Stimulated activated CD4-positive, alpha-beta T cell treated with anti-CD3 and anti-CD28 coated beads, Interleukin-2, amount 100 ng/mL, for 24 hours (primary cell): ENCODE measurements at places on chromosomes 7 and 10.

GRCh38 chr10:120948889-120949608, 97.9 kb downstream of the WDR11 start:
- DNase-seq, result peak; percentile 63

DNA sequence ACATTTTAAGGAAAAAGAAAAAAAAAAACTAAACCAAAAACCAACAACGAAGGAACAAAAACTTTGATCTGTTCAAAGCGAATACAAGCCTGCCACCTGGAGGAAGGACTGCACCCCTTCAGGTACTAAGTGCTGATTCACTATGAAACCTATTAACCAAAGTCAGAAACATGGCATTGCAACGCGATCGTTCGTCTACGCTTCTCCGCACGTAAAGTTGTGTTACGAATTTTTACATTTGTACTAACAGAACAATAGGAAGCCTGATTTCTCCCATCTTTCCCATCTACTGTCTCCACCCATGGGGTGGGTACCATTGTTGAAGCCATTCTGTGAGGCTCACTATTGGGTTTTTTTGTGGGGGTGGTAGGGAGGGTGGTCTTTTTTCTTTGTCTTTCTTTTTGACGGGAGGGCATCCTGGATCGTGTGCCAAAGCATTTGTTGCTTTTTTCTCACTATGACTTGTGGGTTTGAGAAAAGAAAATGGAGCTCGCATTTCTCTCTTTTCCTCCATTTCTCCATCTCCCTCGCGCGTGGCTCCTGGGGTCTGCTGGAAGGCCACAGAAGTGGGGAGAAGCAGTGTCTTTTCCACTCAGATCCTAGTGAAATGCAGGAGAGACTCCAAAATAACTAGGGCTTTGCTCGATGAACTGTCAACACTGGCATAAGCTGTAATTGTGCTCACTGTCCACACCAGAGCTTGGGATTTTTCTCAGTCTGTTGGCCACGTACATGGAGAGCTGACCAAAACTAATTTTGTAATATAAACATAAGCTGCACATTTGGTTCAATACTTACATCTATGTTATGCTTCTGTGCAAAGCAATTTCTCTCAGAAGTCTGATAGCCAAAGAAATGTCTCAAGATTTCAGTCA, 100.9 kb upstream of the YAE1 start:
- DNase-seq, result peak; percentile 31

DNA sequence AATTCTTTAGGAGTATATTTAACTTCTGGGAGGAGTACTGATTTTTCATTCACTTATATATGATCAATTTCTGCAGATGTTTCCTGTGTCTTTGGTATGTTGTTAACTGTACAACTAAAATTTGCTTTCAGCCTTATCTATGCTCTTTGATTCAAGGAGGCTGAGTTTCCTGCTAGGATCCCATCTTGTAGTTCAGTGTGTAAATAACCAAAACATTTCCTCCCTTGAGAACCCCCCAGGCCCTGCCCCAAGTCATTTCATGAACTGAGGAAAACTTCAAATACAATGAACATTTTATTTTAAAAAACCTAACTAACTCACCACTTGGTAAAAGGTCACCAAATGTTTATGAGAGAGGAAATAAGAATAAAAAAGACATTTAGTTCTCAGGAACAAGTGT, 55.5 kb downstream of the VWA2 start:
- DNase-seq, result no peak

- no peak for DNase-seq
Measured at GRCh38 chr7:23721456-23721855, 11.4 kb downstream of the STK31 start.

- DNase-seq, result no peak
Measured at GRCh38 chr7:1987591-1988532, 244.9 kb downstream of the MAD1L1 start.

DNA sequence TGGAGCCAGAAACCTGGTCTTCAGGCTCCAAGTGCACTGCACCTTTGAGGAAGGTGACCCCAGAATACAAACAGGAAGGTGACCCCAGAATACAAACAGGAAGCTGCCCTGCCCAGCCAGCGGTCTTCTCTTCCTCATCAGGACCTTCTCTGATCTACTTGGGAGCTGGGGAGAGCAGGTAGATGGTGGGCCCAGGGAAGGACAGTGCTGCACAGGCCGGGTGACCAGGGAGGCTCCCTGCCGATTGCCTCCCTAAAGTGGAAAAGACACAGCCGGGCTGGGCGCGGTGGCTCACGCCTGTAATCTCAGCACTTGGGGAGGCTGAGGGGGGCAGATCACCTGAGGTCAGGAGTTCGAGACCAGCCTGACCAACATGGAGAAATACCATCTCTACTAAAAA, 151.8 kb upstream of the CHST15 start:
- DNase-seq, result no peak

- DNase-seq, result no peak
Measured at GRCh38 chr7:665736-666453, 60.6 kb upstream of the DNAAF5 start.

DNA sequence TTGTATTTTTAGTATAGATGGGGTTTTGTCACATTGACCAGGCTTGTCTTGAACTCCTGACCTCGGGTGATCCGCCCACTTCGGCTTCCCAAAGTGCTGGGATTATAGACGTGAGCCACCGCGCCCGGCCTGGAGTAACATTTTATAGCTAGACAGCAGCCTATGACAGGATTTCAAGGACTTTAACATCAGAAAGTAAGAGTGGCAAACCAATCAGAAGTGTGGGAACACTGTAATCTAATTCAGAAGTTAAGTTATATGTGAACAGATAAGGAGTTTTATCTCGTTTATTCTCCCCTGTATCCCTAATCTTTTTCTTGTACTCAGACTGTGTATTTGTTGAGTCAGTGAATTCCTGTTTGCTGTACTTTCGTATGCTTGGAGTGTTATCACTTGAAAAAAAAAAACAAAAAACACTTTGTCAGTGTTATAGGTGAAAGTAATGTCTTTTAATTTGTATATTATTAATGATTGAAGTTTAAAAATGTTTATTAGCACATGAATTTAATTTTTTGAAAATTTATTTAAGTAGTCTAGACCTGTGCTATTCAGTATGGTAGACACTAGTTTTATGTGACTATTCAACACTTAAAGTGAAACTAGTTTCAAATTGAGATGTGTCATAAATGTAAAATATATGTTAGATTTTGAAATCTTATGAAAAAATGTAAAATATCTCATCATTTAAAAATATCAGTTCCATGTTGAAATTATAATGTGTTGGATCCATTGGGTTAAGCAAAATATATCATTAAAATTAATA, 38.6 kb downstream of the RSBN1L start:
- no peak for DNase-seq

- no peak for DNase-seq
Measured at GRCh38 chr10:90614631-90615030, 243.2 kb downstream of the HTR7 start.

GRCh38 chr7:80253653-80254052, 119.0 kb downstream of the GNAI1 start:
- no peak for DNase-seq

DNA sequence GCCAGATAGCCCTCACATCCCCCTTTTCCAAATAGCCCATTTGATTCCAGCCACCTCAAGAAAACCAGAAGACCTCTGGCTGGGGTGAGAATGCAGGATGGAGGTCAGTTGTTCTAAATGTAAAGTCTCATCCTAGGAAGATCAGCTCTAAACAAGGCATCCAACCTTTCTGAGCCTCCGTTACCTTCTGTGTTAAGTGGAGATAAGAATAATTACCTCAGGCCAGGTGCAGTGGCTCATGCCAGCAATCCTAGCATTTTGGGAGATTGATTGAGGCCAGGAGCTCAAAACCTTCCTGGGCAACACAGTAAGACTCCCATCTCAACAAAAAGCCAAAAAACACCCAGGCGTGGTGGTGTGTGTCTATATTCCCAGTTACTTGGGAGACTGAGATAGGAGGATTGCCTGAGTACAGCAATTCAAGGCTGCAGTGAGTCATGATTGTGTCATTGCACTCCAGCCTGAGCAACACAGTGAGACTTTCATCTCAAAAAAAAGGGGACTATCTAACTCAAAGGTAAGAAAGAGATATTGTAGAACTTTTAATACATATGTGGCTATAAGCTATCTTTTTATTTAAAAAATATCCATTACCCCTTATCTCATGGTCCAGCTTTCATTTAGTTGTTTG, 43.5 kb downstream of the PRTFDC1 start:
- DNase-seq, result no peak

- DNase-seq, result no peak
Measured at GRCh38 chr10:74674927-74675326, 151.5 kb upstream of the KAT6B start.

DNA sequence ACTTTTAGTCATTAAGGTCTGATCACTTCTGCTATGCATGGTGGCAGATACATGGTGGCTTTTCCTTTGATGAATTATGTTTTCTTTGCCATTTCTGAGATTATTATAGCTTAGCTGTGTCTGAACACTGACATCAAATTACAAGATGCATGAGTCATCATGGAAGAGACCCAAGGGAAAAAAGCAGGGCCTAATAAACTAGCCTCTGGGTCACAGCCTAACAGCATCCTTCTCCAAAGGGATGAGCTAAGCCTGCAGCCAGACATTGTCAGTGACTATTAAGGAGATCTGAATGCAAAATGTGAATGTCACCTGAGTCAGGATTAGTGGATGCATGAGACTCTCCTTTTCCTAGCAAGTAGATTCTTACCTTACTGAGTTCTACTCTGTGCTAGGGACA, 19.1 kb upstream of the OGDHL start:
- DNase-seq, result no peak

GRCh38 chr10:26507441-26507840, 69.3 kb downstream of the APBB1IP start:
- DNase-seq, result no peak

- DNase-seq, result no peak
Measured at GRCh38 chr10:11017000-11017569, 587 bp upstream of the CELF2 start.

- no peak for DNase-seq
Measured at GRCh38 chr10:7908541-7909210, 90.4 kb downstream of the TAF3 start.

GRCh38 chr7:2488272-2488645, 12.1 kb upstream of the GRIFIN start:
- DNase-seq, result no peak

DNA sequence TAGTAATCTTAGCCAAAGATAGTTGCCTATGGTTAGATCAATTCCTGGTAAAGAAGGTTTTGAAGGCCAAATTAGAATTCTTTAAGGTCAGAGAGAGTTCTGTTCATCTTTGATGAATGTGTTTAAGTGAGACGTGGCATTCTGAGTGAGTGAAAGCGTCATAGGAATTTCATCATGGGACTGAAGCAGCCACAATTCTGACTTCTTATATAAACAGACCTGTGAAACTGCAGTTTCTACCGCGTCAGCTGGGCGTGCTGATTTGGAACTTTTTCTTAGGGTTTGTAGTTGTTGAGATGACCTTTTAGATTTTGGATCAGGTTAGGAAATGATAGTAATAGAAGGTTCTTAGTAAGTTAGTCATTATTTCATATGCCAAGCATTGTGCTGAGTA, 103.8 kb downstream of the CNNM2 start:
- DNase-seq, result no peak

DNA sequence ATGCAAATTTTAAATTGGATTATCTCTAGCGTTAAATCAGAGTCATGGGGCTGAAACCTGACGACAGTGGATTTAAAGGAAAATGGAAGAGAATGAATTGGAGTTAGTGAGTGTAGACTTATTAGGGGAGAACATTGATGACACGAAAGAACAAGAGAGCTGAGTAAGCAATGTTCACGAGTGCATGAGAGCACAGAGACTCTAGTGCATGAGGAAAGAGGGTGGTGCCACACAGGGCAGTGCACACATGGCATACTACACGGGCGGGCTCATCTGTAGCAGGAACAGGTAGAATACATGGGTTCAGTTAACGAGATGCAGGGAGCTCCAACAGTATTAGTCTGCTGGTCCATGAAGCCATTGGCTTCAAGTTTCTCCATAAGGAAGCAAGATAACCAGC, 53.9 kb downstream of the USP6NL start:
- DNase-seq, result no peak

GRCh38 chr10:116287906-116288501, 15.0 kb upstream of the GFRA1 start:
- DNase-seq, result no peak

DNA sequence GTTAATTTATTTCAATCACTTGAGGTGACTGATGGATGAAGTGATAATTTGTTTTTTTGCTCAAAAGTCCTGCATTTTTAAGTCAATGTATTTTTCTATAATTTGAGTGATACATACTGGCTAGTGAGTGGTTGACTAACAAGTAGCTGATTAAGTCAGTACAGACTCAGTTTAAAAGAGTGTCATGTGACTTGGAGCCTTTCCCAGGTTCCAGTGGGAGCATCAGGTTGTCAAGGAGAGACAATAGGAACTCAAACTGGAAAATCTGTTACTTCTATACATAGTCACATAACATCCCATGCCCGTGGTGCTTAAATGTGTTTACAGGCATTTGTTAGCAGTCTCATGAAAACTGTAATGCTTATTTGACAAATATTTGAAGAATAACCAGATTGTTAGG, 154.7 kb downstream of the ANK3 start:
- DNase-seq, result no peak

GRCh38 chr10:110225441-110225755, 18.0 kb downstream of the MXI1 start:
- DNase-seq, result no peak

DNA sequence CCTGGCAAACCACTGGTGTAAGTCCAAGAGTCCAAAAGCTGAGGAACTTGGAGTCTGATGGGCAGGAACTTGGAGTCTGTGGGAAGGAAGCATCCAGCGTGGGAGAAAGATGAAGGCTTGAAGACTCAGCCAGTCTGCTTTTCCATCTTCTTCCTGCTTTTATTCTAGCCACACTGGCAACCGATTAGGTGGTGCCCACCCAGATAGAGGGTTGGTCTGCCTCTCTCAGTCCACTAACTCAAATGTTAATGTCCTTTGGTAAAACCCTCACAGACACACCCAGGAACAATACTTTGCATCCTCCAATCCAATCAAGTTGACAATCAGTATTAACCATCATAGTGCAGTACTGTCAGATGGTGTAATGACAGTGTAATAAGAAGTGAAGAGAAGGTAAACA, 119.2 kb downstream of the EPC1 start:
- no peak for DNase-seq

DNA sequence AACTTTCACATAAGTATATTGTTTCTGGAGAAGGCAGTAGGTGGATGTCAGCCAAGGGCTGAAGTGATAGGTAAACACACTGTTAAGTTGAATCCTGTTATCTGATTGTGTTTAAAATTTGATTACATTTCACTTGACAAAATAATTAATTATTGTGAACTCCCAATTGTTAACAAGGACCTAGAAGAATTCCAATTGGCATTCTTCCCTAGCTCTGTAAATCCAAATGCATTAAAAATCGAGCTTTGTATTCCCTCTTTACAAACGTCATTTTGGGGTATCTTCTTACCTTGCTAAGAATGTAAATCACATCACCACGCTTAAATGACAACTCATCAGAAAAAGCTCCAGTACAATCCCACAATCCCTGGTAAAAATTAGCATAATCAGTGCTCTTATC, 179.9 kb downstream of the SKAP2 start:
- DNase-seq, result no peak

DNA sequence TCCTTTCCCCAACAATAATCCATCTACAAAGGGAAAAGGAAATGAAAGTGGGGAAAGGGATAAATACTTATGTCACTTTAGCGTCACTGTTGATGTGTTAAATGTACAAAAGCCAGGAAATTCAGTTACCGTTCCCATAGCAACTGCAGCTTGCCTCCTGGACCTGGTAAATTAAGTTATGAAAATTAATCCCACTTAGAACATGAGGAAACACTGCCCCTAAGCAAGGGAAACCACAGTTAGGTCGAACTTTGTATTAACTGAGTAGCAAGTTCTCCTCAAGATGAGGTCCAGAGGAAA, 338.2 kb upstream of the AOAH start:
- no peak for DNase-seq

- no peak for DNase-seq
Measured at GRCh38 chr10:77244746-77245145, 392.9 kb downstream of the KCNMA1 start.
